ENCODE measurements at places on chromosomes 16 and 17.

GRCh38 chr16:31754998-31755615, 118.5 kb upstream of the ZNF267 start:
- DNase-seq = peak; percentile 1

- no peak for DNase-seq
Measured at GRCh38 chr17:83181991-83182619, 102.7 kb downstream of the METRNL start.

GRCh38 chr17:14427900-14428647, 127.2 kb downstream of the HS3ST3B1 start:
- DNase-seq = no peak

DNA sequence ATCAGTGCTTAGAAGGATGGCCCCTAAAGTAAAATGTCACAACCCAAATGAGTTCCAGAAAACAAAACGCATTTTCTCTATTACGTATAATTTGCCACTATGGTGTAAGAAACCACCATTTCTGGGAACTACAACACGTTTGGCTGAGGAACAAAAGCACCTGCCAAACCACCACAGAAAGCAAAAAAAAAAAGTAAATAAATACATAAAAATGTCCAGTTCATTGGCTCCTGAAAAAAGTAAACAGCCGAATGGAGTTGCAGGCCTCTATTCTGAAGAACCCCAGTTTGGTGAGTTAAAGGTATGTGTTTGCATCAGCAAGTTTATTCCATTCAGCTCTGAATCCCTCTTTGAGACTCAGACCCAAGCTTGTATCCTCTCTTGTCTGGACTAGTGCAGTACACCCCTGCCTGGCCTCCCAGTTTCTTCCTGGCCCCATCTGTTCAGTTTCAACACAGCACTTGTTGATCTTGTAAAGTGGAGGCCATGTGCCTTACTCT, 36.9 kb downstream of the ERN1 start:
- no peak for DNase-seq

DNA sequence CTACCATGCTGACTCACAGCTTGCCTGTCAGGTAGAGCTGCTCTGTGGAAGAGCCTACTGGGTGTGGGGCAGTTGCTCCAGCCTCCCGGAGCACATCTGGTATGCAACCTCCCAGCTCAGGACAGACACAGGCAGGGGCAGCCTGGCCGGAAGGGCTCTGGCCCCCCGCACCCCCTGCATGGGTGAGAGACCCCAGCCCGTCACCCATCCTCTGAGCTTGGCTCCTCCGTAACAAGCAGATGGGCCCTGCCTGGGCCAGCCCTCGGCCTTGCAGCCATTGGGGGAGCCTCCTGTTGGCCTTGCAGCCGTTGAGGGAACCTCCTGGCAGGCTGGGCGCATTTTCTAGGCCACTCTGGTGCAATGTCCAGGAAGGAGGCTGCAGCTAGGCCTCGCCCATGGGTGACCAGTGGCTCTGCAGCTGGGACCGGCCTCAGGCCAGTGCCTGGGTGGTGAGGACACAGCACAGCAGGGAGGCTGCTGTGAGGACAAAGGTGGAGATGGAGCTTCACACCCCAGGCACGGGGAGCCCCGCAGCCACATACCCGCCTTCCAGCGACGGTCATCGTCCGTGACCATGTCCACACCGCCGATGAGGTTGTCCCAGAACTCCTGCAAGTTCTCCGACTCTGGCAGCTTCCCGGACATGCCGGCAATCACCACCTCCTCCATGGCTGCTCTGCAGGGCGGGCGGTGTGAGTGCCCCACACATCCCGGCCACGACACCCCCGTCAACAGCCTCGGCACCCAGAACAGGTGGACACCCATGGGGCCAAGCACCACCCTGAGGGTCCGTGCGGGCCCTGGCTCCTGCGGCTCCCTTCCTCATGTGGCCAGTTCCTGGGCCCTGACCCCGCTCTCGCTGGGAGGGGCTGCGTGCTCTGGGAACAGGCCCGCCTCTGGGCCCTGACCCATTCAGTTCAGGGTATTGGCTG, 2.0 kb downstream of the FASN start:
- DNase-seq = no peak

DNA sequence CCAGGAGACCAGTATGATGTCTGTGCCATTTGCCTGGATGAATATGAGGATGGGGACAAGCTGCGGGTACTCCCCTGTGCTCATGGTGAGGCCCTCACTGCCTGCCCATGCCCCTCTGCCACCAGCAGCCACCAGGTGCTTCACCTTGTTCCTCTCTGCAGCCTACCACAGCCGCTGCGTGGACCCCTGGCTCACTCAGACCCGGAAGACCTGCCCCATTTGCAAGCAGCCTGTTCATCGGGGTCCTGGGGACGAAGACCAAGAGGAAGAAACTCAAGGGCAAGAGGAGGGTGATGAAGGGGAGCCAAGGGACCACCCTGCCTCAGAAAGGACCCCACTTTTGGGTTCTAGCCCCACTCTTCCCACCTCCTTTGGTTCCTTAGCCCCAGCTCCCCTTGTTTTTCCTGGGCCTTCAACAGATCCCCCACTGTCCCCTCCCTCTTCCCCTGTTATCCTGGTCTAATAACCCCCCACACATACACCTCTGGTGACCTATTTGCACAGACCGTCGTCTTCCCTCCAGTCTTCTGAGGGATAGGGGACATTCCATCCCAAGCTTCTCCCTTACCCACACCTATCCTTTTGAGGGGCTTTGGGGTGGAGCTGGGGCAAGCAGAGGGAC, 3.7 kb downstream of the PFN1 start:
- peak; percentile 23 for DNase-seq

DNA sequence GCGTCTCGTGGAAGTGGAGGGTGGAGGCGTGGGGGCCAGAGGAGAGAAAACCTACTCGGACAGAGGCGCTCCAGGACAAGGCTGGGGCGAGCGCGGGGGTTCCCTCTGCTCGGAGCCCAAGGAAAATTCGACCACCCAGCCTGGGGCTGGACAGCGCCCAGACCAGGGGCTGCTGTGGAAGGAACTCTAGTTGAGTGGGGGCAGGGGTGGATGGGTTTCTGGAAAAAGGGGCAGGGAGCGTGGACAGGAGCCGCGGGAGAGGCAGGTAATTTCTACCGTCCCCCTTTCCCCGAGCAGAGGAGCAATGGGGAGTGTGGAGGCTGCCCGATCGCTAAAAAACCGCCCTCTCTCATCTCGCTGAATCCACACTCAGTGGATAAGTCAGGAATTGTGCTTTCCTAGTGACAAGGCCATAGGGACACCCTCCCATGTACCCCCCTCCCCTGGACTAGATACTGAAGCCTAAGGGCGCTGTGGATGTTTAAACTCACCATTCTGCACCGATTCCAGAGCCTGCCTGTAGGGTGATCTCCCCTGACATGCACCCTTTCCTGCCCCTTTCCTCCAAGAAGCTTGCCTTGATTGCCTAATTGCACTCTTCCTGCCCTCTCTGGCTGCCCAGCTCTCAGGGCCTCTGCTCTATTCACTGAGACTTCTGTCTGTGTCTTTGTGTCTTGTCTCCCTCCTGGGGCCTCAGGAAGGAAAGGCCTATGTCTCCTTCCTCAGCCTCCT, 90.7 kb upstream of the TMEM97 start:
- peak; percentile 23 for DNase-seq

GRCh38 chr17:16927641-16928321, 44.1 kb downstream of the TNFRSF13B start:
- no peak for DNase-seq

DNA sequence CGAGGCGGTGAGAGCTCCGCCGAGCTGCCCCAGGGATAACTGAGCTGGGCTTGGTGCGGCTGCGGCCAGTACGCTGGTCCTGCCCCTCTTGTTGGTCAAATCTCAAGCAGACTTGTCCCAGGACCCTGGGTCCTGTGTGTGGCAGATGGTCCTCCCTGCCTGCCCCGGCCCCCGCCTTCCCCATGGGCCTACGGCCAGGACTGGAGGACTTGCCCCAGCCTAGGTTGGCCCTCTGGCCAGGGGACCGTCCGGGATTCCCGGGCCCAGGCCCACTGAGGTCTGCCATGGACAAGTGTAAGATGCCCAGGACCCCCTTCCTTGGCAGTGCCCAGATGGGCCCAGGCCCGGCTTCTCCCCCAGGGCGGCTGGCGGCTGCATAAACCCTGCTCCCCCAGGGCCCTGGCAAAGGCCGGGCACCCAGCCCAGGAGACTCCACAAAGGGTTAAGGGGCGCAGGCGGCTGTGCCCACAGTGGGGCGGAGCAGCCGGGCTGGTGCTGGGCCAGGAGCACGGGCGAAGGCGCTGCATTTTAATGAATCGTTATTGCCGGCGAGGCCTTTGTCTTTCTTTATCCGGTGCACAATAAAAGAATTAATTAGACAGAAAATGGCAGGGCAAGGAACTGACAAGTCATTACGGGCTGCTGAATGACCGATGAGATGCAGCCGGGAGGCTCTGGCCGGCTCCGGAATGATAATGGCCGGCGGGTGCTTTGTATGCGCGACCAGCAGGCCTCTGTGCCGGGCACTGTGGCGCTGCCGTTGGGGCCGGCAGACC, 9.1 kb downstream of the SOX8 start:
- DNase-seq = no peak

GRCh38 chr17:36593656-36594316, 2.1 kb downstream of the DHRS11 start:
- peak; percentile 39 for DNase-seq

DNA sequence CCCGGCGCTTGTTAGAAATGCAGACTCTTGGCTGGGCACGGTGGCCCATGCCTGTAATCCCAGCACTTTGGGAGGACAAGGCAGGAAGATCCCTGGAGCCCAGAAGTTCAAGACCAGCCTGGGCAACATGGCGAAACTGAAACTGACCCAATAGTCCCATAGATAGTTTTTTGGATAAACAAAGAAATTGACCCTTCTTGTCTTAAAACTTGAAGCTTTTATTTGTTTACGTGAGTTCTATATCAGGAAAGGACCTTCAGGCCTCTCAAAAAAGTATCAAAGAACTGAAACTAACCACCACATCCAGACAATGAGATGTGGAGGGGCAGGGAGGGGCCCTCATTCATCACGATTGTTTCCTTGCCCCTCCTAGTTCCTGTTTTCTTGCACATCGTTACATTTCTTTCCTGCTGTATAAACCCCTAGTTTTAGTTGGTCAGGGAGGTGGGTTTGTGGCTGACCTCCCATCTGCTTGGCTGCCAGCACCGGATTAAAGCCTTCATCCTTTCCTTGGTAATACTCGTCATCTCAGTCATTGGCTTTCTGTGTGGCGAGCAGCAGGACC, 29.9 kb upstream of the PRM1 start:
- peak; percentile 24 for DNase-seq

DNA sequence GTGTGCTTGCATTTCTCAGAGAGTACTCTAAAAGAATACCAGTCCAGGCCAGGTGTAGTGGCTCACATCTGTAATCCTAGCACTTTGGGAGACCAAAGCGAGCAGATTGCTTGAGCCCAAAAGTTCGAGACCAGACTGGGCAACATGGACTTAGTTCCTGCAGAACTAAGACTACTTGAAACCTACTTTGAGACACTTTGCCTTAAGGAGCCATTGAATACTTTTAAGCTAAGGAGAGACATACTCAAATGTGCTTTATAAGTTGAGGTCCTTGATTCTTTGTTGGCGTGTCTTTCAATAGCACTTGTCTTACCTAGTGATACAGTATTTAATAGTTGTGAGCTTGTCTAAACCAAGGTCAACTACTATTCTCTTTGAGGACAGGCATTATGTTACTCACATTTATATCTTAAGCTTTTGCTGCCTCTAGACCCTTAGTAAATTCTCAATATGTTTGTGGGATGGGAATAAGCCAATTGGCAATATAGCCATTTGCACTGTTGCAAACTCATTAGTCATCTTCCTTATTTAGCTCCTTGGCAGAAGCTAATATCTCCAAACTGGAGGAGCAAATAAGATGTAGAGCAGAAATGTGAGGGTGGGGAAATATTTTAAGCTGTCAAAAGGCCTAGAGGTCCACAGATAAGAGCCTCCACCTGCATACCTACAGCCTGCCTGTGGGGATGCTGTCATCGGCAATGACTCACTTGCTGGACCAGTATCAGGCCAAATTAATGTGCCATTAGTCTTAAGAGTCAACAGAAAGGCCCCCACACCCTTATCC, 16.3 kb downstream of the SCPEP1 start:
- no peak for DNase-seq

DNA sequence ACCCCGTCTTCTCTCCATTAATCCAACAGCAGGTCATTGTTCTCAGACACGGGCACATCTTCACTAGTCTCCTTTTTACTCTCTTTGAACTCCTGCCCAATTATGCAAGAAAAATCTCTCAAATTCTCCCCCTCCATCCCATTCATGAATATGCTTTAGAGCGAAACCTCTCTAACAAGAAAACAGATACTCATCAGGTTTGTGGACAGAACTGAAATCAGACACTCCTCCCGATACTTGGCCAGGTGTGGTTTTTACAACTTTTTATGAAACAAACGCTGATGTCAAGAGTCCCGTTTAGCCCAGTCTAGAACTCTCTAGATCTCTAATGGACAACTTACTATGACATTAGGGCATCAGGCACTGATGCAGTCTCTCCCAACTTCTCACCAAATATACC, 40.9 kb downstream of the PIK3R5 start:
- no peak for DNase-seq

- peak; percentile 28 for DNase-seq
Measured at GRCh38 chr16:66926171-66926947, 1.0 kb upstream of the RRAD start.
